ENCODE measurements at places on chromosomes 16 and 17. TPM values are rescaled to one million over a fixed set of nuclear protein-coding genes. Genes with fewer than 3 reads are reported as not detected.

The CNTNAP4 gene
- total RNA-seq, result 32.0 TPM

The TRIM72 gene
- total RNA-seq, result 0.66 TPM

The SDF2 gene
- 33.4 TPM for total RNA-seq

The USB1 gene
- 36.7 TPM for total RNA-seq

The CDH11 gene
- total RNA-seq, result 57.1 TPM

The EFNB3 gene
- 39.4 TPM for total RNA-seq

The MRM1 gene
- total RNA-seq, result 8.0 TPM

The GALR2 gene
- not detected for total RNA-seq

The OSBPL7 gene
- total RNA-seq, result 31.0 TPM

The CSH2 gene
- total RNA-seq, result not detected

The NTN1 gene
- 4.1 TPM for total RNA-seq

The NUFIP2 gene
- 48.2 TPM for total RNA-seq

The FGF11 gene
- 10.3 TPM for total RNA-seq

The MMP28 gene
- total RNA-seq, result 10.1 TPM

The NEUROD2 gene
- 48.1 TPM for total RNA-seq
